Endothelial cell of umbilical vein (primary cell): ENCODE measurements at places on chromosomes 16 and 17. TPM values are rescaled to one million over a fixed set of nuclear protein-coding genes. Genes with fewer than 3 reads are reported as not detected.

DNA sequence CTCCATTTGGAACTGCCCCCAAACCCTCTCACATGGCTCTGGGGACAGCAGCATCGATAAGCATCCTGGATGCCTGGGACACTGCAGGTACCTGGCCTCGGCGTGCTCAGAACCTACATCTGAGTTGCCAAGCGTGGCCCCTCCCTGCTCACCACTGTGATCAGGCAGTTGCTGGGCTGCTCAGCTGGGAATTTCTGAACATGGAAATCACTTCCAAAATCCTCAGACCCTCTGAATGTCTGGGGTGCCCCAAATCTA, 6.3 kb downstream of the CDH5 start:
- DNase-seq, result no peak
- H3K27me3 ChIP-seq, result no peaks in the 10 kb centered on the region
- H3K27ac ChIP-seq, result no peak overlapping the region
- no peak overlapping the region for H3K4me3 ChIP-seq

GRCh38 chr17:13420878-13421277, 180.9 kb downstream of the HS3ST3A1 start:
- H3K4me1 ChIP-seq, result no peaks in the 10 kb centered on the region
- no peaks in the 10 kb centered on the region for H3K36me3 ChIP-seq
- H3K27ac ChIP-seq, result no peak overlapping the region
- no peak for DNase-seq
- H3K27me3 ChIP-seq, result no peaks in the 10 kb centered on the region

GRCh38 chr16:51120730-51121347, 30.2 kb downstream of the SALL1 start:
- H3K27me3 ChIP-seq, result no peaks in the 10 kb centered on the region
- H3K36me3 ChIP-seq, result no peaks in the 10 kb centered on the region
- no peak overlapping the region for H3K4me3 ChIP-seq
- no peak overlapping the region for H3K27ac ChIP-seq

DNA sequence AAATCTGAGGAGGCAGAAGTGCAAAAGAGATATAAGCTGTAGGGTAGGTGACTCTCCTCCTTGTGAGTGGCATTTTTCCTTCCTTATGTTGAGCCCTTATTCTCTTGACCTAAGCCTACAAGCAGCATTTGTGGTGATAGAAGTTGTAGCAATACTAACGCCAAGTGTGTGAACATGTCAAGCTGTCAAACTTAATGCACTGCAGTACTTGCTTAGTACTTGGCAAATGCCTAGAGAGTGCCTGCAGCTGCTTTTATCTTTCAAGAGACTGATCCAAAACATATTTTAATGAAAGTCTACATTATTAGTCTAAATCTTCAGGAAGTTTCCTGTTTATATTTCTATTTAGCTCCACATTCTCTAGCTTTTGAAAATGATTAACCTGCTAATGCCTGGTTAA, 83.2 kb downstream of the CNTNAP4 start:
- no peaks in the 10 kb centered on the region for H3K4me1 ChIP-seq
- no peak overlapping the region for H3K4me3 ChIP-seq
- H3K27ac ChIP-seq, result no peak overlapping the region
- no peaks in the 10 kb centered on the region for H3K27me3 ChIP-seq

DNA sequence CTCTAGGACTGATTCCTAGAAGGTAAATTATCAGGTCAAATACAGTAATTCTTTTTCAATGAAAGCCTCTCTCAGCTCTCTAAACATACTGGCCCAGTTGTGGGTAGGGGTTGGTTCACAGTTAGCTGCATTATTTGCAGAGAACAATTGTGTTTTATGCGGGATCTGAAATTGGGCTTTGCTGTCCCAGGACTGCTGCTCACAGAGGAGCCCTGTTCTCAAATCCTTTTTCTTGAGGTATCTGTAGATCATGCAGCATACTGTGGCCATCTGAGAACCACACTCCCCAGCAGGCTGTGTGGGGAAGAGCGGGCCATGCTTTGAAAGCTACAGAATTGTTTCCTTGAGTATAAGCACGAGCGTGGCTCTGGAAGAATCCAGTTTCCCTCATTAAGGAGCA, 17.5 kb downstream of the MTHFSD start:
- no peaks in the 10 kb centered on the region for H3K27me3 ChIP-seq
- peaks cover 3% of the 10 kb centered on the region for H3K36me3 ChIP-seq
- H3K4me1 ChIP-seq, result no peaks in the 10 kb centered on the region
- DNase-seq, result no peak

- H3K27me3 ChIP-seq, result no peaks in the 10 kb centered on the region
- DNase-seq, result no peak
- peaks cover 37% of the 10 kb centered on the region for H3K36me3 ChIP-seq
- H3K27ac ChIP-seq, result no peak overlapping the region
These were observed 1.7 kb upstream of the MRPL12 start for GRCh38 chr17:81701288-81702071.

GRCh38 chr17:65664266-65664665, 102.8 kb upstream of the AXIN2 start:
- no peak overlapping the region for H3K4me3 ChIP-seq
- peaks cover 9% of the 10 kb centered on the region for H3K4me1 ChIP-seq
- DNase-seq, result no peak

DNA sequence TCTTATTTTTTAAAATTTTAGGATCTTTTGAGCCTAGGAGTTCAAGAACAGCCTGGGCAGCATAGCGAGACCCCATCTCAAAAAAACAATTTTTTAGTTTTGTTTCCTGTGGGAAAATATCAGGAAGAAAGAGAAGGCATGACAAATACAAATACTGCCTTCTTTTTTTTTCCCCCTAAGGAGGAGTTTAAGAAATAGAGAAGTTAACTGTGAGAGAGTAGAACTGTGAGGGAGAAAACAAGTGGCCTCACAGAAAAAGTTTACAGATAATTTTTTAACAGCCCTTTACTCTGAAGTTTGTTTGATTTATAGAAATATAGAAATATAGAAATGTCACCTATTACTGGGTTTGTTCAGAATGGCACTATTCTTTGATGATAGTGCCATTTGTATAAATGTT, 21.1 kb downstream of the TTYH2 start:
- no peak overlapping the region for H3K4me3 ChIP-seq
- H3K4me1 ChIP-seq, result no peaks in the 10 kb centered on the region
- H3K36me3 ChIP-seq, result no peaks in the 10 kb centered on the region
- no peak for DNase-seq
- no peak overlapping the region for H3K27ac ChIP-seq

DNA sequence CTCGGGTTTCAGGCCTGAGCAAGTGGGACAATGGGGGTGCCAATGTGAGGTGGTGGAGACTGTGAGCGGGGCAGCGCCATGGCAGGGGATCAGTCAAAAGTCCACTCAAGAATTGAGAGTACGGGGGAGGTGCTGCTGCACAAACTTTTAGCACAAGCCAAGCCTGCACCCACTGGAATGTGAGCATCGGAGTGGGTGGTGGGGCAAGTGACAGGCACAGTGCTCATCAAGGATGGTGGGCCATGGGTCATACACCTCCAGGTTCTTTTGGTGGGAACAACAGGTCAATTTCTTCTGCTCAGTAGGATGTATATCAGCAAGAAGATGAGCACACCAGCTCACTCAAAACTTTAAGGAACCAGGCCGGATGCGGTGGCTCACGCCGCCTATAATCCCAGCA, 32.4 kb upstream of the PEMT start:
- no peak for DNase-seq
- H3K4me3 ChIP-seq, result no peak overlapping the region
- peaks cover 4% of the 10 kb centered on the region for H3K27me3 ChIP-seq
- no peak overlapping the region for H3K27ac ChIP-seq
- H3K4me1 ChIP-seq, result no peaks in the 10 kb centered on the region

- peaks cover 23% of the 10 kb centered on the region for H3K27me3 ChIP-seq
- H3K36me3 ChIP-seq, result no peaks in the 10 kb centered on the region
- no peak overlapping the region for H3K27ac ChIP-seq
- no peak for DNase-seq
- H3K4me1 ChIP-seq, result no peaks in the 10 kb centered on the region
These were observed 45.5 kb downstream of the TMEM132E start for GRCh38 chr17:34624767-34625383.

GRCh38 chr16:85514598-85515318, 98.4 kb upstream of the GSE1 start:
- no peak for DNase-seq
- H3K27me3 ChIP-seq, result no peaks in the 10 kb centered on the region
- no peak overlapping the region for H3K27ac ChIP-seq

DNA sequence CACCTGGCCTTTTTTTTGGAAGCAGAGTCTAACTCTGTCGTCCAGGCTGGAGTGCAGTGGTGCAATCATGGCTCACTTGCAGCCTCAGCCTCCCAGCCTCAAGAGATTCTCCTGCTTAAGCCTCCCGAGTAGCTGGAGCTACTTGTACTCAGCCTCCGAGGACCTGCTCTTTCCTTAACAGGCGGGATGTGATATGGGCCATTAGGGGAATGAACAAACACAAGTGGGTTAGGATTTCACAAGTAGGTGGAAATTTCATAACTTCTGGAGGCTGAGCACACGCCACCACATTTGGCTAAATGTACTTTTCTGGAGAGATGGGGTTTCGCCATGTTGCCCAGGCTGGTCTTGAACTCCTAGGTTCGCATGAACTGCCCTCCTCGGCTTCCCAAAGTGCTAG, 4.1 kb downstream of the PAM16 start:
- H3K27me3 ChIP-seq, result no peaks in the 10 kb centered on the region
- H3K4me3 ChIP-seq, result no peak overlapping the region
- no peaks in the 10 kb centered on the region for H3K36me3 ChIP-seq
- H3K4me1 ChIP-seq, result peaks cover 3% of the 10 kb centered on the region
- no peak for DNase-seq

DNA sequence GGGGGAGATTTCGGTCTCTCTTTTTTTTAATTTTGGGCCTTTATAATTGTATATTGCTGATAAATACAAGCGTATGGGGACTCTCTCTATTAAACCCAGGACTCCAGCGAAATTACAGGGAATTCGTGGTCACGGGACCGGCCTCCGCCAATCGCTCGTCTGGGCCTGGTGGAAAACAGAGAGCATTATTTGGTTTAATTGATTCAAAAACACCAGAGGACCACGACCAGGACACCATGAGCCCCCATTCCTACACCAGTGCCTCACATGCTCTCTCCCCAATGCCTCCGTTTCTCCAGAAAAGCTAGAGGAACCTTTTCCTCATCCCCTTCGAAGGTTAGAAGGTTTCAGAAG, at the start of gene HOXB2:
HOXB2 (minus strand) TSS at position 88 of the 354 bp plus-strand sequence. CDS start 198 bp downstream, outside the sequence.
- H3K27ac ChIP-seq, result peak within 1 kb of the TSS; percentile 77
- H3K27me3 ChIP-seq, result no peaks in the 10 kb centered on the region
- peaks cover 3% of the 10 kb centered on the region for H3K36me3 ChIP-seq
- DNase-seq, result peak; percentile 78

DNA sequence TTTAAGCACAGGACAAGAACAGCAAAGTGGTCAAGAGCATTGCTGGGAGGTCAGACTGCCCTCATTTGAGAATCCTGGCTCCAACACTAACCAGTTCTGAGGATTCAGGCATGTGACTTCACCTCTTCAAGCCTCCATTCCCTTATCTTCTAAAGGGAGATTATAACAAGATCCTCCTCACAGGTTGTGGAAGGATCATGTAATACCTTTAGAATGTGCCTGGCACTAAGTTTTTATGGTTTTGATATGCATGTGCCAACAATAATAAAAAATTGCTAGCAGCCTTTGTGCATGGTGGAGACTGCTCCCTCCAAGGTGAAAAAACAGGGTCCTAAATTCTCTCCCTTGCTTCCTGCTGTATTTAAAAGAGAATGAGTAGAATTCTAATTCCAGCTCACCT, 36.0 kb upstream of the ADAMTS18 start:
- H3K27me3 ChIP-seq, result no peaks in the 10 kb centered on the region
- H3K27ac ChIP-seq, result no peak overlapping the region
- no peak overlapping the region for H3K4me3 ChIP-seq
- DNase-seq, result peak; percentile 4
- peaks cover 2% of the 10 kb centered on the region for H3K4me1 ChIP-seq
- no peaks in the 10 kb centered on the region for H3K36me3 ChIP-seq

GRCh38 chr17:40551879-40552768, 13.1 kb downstream of the CCR7 start:
- no peak overlapping the region for H3K4me3 ChIP-seq
- no peak overlapping the region for H3K27ac ChIP-seq
- peaks cover 24% of the 10 kb centered on the region for H3K4me1 ChIP-seq
- no peak for DNase-seq
- no peaks in the 10 kb centered on the region for H3K36me3 ChIP-seq
- H3K27me3 ChIP-seq, result no peaks in the 10 kb centered on the region

GRCh38 chr17:38719289-38719942, 10.7 kb upstream of the CISD3 start:
- no peak overlapping the region for H3K27ac ChIP-seq
- H3K4me1 ChIP-seq, result peaks cover under 1% of the 10 kb centered on the region
- H3K4me3 ChIP-seq, result no peak overlapping the region
- H3K27me3 ChIP-seq, result no peaks in the 10 kb centered on the region

DNA sequence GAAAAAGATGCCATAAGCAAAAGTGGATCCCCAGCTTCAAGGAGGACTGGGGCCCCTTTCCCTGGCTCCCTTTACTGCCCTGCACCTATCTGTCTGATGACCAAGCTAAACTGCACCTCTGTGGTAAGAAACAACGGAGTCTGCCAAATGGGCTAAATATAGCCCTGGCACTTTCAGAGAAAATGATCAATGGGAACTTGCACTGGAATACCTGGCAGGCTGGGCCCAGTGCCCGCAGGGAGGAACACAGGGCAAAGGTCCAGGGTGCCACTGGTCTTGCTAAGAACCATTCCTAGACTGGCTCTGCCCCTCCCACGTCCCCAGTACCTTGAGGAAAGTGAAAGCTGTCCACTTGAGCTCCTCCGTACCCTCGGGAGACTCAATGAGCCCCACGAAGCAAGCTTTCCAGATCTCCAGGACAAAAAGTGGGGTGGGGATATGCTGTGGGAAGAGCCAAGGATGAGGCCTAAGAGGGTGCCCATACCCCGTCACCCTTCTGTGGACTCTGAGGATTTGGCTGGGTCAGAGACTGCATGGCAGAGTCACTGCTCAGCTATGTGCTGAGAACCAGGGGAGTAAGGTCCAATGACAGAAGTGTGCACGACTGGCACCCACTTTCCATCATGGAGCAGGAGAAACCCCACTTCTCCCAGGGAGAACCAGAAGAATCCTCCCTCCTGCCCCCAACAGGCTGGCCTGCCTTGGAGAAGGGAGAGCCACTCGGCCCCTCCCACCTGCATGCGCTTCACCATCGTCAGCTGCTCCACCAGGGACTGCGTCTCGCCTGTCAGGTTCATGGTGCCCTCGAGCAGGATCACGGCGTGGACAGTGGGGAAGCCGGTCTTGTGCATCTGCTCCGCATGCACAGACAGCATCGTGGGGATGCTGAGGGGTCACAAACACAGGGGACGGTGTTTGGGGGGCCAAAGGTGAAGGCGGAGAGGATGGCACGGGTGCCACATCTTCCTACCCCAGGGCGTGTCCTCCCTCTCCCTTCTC, 17.4 kb downstream of the CSF3 start:
- DNase-seq, result no peak
- H3K27me3 ChIP-seq, result no peaks in the 10 kb centered on the region
- peaks cover 2% of the 10 kb centered on the region for H3K36me3 ChIP-seq

GRCh38 chr16:12066823-12067222, 90.3 kb downstream of the SNX29 start:
- no peaks in the 10 kb centered on the region for H3K36me3 ChIP-seq
- H3K27me3 ChIP-seq, result no peaks in the 10 kb centered on the region
- peaks cover 6% of the 10 kb centered on the region for H3K4me1 ChIP-seq
- DNase-seq, result no peak

The KRTAP2-1 gene
- not detected in 2 replicates for total RNA-seq

The CLEC10A gene
- not detected in 2 replicates for total RNA-seq

The PPY gene
- not detected in 2 replicates for total RNA-seq

The ARSG gene
- total RNA-seq, result 5.1 and 7.0 TPM in 2 replicates

The QPRT gene
- total RNA-seq, result 0.28 and 0.44 TPM in 2 replicates

The MYOCD gene
- total RNA-seq, result not detected in 2 replicates

The GUCY2D gene
- not detected in 2 replicates for total RNA-seq
